ENCODE measurements at places on chromosomes 2 and 18. TPM values are rescaled to one million over a fixed set of nuclear protein-coding genes. Genes with fewer than 3 reads are reported as not detected.
A peak's percentile ranks its signal among the peaks of the same experiment; 100 is the strongest.

DNA sequence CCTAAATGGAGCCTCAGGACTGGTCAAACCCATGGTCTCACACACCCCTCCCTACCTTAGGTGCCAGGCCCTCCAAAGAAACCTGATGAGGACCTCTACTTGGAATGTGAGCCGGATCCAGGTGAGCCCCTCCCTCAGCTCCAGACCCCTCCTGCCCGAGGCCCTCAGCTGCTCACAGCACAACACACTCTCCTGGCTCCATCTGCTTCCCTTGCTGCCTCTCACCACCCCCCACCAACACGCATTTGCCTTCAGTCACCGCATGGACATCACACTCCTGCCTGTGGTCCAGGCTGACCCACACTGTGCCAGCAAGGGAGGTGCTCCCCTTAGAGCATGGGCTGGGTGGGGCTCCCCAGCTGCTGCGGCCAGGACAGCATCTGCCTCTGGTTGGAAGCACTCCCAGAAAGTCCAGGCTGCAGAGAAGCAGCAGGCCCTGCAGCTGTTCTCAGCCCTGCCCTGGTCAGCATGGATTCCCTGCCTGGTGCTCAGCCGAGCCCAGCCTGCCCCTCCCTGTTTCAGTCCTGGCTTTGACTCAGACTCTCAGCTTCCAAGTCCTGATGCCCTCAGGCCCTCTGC lies 15.1 kb downstream of the SH2D6 start:
- DNase-seq: peak; percentile 92

GRCh38 chr2:230417436-230417835 lies 1.4 kb downstream of the SP100 start:
- no peak for DNase-seq

- no peak for DNase-seq
Observed at GRCh38 chr2:43333101-43333655, 106.8 kb upstream of the ZFP36L2 start.

GRCh38 chr2:9247786-9248185 lies 41.2 kb downstream of the ASAP2 start:
- no peak for DNase-seq

GRCh38 chr18:50356036-50356945 lies 18.6 kb upstream of the SKA1 start:
- DNase-seq: no peak

DNA sequence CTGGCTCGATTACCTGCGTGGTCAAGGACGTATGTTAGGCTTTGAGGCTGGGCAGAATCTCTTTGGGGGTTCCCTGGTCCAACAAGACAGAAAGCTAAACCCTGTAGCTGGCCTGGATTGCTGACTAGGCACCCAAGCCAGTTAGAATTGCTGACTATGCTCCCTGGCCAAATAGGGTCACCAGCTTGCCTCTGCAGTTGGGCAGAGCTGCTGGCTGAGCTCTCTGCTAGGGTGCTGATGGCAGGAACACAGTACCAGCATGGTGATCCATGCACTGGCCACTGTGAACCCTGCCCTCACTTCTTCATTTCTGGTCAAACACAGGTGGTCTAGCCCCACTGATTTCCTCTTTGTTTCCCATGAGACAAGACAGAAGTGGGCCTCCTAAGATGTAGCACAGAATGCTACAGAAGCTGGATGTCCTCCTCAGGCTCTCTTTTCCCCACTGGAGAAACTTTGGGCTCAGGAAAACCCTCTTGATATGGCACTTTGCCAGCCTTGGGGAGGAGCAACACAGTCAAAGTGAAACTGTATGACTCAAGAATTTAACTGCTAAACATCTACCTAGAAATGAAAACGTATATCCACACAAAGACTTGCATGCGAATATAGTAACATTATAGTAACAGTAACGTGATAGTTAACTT lies 20.8 kb downstream of the SP140L start:
- no peak for DNase-seq

DNA sequence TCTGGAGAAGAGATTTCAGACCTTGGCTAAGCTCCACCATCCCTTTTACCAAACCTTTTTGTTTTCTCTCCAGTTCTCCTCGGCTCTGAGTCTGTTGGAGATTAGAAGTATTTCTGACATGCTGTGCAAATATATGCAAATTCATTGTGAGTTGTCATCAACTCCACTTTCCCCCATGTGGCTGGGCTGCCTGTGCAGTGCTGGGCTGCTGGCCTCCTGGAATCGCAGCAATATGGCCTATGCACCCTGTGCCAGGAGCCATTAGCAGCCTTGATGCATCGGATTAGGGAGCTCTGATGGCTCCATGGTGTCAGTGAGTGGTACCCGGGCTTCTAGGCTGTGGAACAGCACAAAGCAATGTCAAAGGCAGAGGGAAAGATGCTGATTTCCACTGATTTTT lies 80.0 kb downstream of the GPR39 start:
- DNase-seq: no peak

DNA sequence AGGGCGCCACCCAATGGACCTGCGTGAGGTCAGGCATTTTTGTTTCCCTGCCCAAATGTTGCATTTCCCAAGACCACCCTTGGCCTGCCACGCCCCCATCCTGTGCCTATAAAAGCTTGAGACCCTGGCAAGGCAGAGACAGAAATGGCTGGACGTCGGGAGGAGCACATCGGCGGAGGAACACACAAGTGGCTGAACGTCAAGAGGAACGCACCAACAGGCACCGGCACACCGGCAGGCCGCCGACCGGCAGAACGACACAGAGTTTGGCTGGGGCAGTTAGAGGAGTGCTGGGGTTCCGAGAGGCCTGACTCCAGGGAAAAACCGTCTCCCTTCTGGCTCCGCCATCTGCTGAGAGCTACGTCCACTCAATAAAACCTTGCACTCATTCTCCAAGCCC lies 35.9 kb downstream of the DCDC2C start:
- no peak for DNase-seq

DNA sequence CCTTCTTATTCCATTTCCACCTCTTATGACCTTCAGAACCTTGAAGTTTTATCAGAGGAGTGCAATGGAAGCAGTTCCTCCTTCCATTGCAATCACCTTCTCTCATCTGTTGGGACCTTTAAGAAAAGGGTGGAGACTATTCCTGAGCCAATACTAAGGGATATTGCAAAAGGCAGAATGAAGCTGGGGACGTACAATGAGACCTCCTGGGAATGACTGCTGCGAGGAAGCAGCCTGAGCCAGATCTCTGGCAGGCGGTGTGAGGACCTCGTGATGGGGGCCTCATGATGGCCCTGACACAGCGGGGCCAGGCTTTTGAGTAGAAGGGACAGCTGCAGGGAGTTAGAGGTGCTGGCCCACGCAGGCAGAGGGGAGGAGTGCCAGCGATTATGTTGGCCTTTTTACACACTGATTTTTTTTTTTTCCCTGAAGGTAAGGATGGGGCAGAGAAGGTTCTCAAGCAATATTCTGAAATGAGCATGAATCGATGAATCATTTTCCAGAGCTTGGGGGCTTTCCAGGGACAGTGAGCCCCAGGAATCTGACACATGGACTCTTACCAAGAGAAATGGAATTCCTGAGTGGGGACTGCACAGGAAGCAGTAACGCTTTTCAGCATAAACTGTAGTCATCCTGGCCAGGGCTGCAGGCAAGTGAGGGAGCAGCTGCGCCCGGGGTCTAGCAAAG lies 40.0 kb upstream of the LAPTM4A start:
- peak; percentile 83 for DNase-seq

- DNase-seq: peak; percentile 55
Observed at GRCh38 chr2:240123821-240124650, 12.1 kb downstream of the COPS9 start.

DNA sequence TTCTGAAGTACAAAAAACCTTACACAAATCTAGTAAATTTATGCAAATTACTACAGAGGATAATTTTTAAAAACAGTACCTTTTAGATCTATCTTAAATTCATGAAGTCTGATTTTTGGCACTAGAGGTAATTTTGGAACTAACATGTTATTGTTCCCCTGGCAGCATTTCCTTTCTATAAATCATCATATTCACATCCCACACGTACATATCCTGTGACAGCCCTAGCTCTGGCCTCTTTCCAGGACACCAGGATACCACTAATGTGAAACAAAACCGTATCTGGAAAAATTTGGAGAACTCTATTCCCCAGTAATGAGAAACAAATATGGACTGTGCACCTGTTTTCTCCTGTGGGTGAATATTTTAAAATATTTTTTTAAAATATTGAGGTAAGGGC lies 14.0 kb upstream of the BIRC6 start:
- no peak for DNase-seq

GRCh38 chr18:7812431-7813063 lies 245.4 kb downstream of the PTPRM start:
- DNase-seq: no peak

DNA sequence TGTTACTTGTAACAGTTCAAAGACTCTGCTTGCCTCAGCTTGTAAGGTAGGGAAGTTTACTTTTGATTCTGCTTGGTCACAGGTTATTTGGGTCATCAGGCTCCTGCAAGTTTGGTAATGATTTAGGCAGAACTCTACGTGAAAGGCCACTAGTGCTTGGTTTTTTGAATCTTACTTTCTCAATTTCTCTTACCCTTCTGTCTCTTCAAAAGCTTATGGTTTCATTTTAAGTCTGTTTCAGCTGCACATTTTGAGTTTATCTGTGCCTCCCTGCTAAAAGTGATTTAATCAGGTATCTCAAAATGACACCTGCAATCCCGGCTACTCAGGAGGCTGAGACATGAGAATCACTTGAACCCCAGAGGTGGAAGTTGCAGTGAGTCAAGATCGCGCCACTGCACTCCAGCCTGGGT lies 26.3 kb upstream of the MOCOS start:
- no peak for DNase-seq

DNA sequence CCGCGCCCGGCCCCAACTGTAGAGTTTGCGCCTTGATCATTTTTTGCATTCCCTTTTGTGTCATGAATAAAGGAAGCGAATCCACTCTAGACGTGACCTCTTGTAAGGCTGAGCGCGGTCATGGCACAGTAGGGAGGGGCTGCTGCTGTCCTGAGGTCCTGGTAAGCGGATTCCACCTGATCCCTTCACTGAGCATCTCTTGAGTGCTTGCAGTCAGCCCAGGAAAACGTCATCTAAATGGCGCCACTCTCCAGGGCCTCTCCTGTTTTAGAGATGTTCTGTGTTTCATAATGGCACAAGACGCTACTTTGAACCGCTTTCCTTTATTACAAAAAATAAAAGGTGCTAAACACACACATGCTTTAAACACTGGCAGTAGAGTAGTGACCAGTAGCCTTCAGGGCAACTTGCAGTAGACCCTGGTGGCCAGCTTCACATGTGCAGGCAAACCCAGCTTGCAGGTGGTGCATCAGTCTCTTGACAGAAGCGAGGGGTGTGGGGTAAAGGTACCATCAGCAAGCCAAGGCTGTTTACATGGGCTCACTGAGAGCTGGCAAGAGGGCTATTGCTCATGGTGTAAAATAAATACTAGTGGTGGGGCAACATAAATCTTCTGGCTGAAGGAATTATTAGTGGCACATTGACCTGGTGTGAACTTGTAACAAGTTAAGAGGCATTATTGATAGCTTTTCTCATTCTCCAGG lies 43.0 kb upstream of the ACKR3 start:
- DNase-seq: no peak

DNA sequence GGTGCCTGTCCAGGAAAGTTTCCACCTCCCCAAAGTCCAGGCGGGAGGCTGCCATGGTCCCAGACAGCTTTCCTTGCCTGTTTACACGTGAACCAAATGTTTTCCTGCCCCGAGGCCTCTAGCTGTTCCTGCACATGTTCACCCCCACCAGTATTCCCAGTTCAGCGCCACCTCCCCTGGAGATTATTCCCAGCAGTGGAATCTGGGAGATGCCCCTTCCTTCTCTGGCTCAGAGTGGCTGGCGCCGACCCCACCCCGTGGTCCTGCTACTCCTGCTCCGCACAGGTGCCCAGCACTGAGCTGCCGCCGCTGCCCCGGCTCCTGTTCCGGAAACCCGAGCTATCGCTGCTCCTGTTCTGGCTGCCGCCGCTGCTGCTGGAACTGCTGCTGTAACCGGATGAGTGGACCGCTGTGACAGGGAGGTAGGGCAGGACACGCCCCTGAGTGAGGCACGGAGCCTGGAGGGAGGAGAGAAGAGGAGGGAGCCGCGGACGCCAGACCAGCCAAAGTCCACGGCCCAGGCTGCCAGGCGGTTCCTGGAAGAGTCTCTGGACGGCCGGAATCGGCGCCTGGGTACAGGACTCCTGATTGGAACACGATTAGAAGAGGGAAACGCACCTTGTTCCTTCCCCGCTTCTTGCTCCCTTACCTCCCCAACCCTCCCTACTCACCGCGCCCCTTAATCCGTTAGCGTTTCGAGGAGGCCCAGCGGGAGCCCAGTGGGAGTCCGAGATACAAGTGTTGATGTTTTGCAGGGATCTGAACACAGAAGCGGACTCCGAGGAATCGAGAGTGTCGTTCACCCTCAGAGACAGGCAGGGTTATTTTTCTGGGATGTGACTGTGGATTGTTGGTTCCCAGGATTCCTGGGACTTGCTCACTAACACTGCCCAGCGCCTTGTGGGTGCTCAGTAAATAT lies at the start of gene PDE11A:
Gene PDE11A, minus strand, starts transcription at position 395 of the 919 bp plus-strand sequence. Its CDS starts 340 bp downstream, at position 55.
- DNase-seq: peak; percentile 89

- peak; percentile 64 for DNase-seq
Observed at GRCh38 chr2:8477552-8478470, 204.0 kb upstream of the ID2 start.

GRCh38 chr2:48693066-48693465 lies 62.5 kb downstream of the LHCGR start:
- no peak for DNase-seq

DNA sequence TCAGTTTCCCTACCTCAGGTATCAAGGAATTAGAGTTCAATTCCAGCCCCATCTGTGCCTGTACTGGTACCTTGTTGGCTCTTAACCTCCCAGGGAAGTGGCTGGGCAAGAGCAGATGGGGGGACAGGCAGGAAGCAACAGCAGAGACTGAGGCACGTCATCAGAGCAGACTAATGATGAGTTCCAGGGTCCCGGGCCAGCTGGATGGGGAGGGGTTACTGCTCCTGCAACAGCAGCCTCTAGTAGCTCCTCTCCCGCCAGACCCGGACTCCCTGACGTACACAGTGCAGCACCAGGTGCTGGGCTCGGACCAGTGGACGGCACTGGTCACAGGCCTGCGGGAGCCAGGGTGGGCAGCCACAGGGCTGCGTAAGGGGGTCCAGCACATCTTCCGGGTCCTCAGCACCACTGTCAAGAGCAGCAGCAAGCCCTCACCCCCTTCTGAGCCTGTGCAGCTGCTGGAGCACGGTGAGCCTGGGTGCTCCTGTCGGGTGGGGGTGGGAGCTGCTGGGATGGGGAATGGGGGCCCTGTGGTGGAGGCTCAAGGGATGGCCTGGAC lies 26.0 kb upstream of the GMPPA start:
- DNase-seq: peak; percentile 50

DNA sequence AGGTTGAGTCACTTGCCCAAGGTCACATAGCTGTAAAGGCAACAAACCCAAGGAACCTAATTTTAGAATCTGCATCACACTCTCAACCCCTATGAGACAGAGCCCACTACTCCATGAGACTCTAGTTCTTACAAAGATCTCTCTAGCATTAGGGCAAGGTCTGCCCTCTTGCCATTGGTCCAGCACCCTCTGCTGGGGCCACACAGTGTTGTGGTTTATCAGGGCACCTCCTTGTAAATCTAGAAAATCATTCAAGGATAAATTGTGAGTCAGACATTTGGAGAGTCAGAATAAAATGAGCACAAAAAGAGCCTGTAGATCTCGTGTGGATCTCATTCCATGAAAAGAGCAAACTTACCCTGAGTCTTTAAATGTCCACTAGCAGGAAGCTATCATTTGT lies 91.2 kb downstream of the SLC8A1 start:
- no peak for DNase-seq

The BCS1L gene
- 51.1 TPM for total RNA-seq

The GRP gene
- not detected for total RNA-seq

The LIMS3 gene
- total RNA-seq: 5.3 TPM

The SERPINB4 gene
- total RNA-seq: not detected

The DUSP19 gene
- 12.1 TPM for total RNA-seq

The FSIP2 gene
- 0.11 TPM for total RNA-seq

The ACKR3 gene
- 30.5 TPM for total RNA-seq
